A549 treated with Mapracorat at 1 μM for 4 hours (cell line): ENCODE measurements at places on chromosomes 6 and 20. TPM values are rescaled to one million over a fixed set of nuclear protein-coding genes. Genes with fewer than 3 reads are reported as not detected.

SYNCRIP gene
- total RNA-seq = 120 to 133 TPM (median 126 TPM) in 5 replicates

RHAG gene
- total RNA-seq = not detected in 5 replicates

CD40 gene
- 4.2 to 4.9 TPM (median 4.5 TPM) in 5 replicates for total RNA-seq

MYCT1 gene
- total RNA-seq = not detected in 5 replicates

LPA gene
- total RNA-seq = 0.02 to 0.17 TPM (median 0.06 TPM) in 4 of 5 replicates, not detected in the other

WFDC12 gene
- not detected in 5 replicates for total RNA-seq

SLX4IP gene
- total RNA-seq = 2.1 to 2.6 TPM (median 2.5 TPM) in 5 replicates

FRK gene
- total RNA-seq = 1.1 to 1.3 TPM (median 1.2 TPM) in 5 replicates

HLA-DOB gene
- 0.11 to 0.20 TPM in 2 of 5 replicates, not detected in the others for total RNA-seq

RAB44 gene
- total RNA-seq = 0.03 to 0.06 TPM (median 0.04 TPM) in 4 of 5 replicates, not detected in the other
